ENCODE measurements at places on chromosomes 13 and 19.

GRCh38 chr13:32468502-32469142, 40.7 kb upstream of the N4BP2L1 start:
- DNase-seq = no peak

- DNase-seq = no peak
Observed at GRCh38 chr13:38944219-38944618, 46.4 kb downstream of the STOML3 start.

DNA sequence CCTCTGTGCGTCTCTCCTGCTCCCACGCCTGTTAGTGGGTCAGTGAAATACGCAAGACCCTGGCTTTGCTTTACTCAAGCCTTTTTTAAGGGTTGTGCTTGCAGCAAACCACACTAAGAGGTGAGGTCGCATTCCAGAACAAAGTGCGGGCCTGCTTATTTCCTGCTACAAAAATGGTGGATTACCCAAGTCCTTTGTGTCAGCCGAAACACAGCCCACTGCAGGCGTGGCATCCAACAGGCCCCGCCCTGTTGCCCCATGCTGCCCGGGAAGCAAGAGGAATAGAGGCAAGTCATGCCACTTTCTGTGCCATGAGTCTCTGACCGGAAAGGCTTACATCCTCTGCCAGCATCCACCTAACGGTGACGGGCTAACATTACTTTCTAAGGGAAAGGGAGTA, 7.7 kb upstream of the IRS2 start:
- no peak for DNase-seq

GRCh38 chr13:102580552-102581169, 16.1 kb upstream of the TPP2 start:
- DNase-seq = no peak

- DNase-seq = peak; percentile 8
Observed at GRCh38 chr13:114341003-114341777, 26.9 kb downstream of the CHAMP1 start.

GRCh38 chr19:53900191-53900860, 8.8 kb upstream of the CACNG7 start:
- DNase-seq = no peak

DNA sequence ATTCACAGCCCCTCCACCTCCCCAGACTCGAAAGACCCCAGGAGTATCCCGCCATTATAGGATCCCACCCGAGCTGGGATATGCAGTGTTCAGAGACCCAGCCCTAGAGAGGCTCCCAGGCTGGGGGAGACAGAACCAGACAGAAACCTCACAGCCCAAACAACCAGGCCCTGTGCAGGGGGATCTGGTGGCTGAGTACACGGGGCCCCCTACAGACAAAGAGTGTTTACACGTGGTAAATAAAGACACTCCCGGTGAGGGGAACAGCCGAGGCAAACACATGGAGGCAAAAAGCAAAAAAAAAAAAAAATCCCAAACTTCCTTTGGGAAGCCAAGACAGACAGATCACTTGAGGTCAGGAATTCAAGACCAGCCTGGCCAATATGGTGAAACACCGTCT, 25.1 kb downstream of the TINCR start:
- DNase-seq = no peak

GRCh38 chr13:110154410-110154933, 152.5 kb downstream of the COL4A1 start:
- no peak for DNase-seq

DNA sequence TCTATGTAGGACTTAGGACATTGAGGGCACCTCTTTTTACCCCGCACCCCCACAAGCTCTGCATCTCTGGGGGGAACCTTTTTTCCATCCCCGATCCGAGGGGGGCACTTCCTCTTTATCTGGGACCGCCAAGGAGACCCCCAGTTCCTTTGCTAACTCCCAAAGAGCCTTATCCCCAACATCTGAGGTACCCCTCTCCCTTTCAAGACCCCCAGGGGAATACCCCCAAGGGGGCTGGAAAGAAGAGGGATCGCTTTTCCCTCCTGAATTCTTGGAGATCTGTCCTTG, 1.1 kb downstream of the TNFSF9 start:
- DNase-seq = no peak

- no peak for DNase-seq
Observed at GRCh38 chr19:916645-917322, 349 bp upstream of the KISS1R start.

- no peak for DNase-seq
Observed at GRCh38 chr19:16921766-16922591, 33.2 kb downstream of the F2RL3 start.

DNA sequence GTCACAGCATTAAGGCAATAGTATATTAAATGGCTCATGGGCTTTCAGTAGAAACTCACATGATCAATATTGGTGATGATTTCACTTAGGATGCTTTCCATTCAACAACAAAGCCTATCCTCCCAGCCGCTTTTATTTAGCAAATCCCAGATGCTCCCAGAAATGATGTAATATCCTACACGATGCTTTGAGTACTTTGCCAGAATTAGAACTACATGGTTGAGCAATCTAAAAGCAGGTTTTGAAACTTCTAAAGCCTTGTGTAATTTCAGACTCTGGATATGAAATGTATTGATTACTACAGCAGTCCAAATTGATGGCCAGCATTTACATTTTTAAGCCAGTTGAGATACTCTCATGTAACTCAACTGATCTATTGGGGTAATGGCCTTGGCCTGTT, 13.6 kb downstream of the DLEU7 start:
- DNase-seq = no peak

- DNase-seq = no peak
Observed at GRCh38 chr19:36265064-36265463, 50.2 kb downstream of the ZNF146 start.
